ENCODE measurements at places on chromosomes 16 and 17. TPM values are rescaled to one million over a fixed set of nuclear protein-coding genes. Genes with fewer than 3 reads are reported as not detected.

ANKRD40CL gene
- polyA plus RNA-seq: 0.40 TPM

TMEM219 gene
- 190 TPM for polyA plus RNA-seq

KRTAP4-9 gene
- polyA plus RNA-seq: not detected

TEDC2 gene
- 1.5 TPM for polyA plus RNA-seq

DCAF7 gene
- polyA plus RNA-seq: 13.7 TPM

MYH1 gene
- not detected for polyA plus RNA-seq

CDRT15 gene
- polyA plus RNA-seq: not detected

Data from stomach (tissue), 19 donors.